Myocyte (in vitro differentiated cells): ENCODE measurements at places on chromosomes 5 and 9.

DNA sequence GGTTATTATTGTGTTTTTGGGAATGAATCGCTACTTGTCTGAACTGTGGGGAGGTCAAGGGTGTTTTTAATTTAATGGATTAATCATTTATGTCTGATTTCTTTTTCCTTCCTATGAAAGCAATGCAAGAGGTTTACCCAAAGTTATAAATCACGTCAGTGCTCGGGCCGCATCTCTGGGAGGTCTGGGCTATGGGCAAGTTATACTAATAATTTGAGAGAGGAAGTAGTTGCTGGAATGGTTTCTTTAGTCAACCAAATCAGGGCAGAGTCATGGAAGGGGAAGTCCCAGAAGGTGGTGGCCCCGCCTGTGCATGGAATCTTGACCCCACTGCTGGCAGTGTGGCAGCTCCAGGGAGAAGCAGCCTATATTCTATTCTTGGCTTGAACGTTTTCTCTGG, 180.2 kb downstream of the HSPA4 start:
- no peak for DNase-seq

DNA sequence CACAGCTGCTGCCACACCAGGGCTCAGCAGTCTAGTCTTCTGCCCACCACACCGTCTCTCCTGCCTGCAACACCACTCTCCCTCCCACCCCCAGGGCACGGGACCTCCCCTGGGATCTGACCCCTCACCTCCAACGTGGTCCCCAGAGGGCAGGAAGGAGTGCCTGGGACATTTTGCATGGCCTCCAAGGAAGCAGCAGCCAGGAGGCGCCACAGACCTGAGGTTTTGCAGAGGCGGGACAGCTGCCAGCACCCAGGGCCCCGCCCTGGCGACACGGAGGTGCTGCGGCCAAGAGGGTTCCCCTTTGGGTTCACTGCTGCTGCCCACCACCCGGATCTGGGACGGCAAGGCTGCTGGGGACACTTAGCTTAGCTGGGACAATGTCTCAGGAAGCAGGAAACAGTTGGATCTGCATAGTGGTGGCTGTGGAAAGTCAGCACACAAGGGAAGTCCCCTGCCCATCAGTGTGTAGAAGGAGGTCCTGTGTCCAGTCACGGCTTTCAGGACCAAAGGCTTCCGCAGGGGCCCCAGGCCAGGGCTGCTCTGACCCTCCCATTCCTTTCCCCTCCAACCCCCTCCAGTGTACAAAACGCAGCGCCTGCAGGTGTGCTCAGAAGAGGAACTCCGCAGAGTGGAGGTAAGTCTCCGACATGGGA, 13.8 kb downstream of the PROP1 start:
- DNase-seq, result peak; percentile 30

- no peak for DNase-seq
Observed at GRCh38 chr5:103207653-103208052, 50.9 kb upstream of the MACIR start.

DNA sequence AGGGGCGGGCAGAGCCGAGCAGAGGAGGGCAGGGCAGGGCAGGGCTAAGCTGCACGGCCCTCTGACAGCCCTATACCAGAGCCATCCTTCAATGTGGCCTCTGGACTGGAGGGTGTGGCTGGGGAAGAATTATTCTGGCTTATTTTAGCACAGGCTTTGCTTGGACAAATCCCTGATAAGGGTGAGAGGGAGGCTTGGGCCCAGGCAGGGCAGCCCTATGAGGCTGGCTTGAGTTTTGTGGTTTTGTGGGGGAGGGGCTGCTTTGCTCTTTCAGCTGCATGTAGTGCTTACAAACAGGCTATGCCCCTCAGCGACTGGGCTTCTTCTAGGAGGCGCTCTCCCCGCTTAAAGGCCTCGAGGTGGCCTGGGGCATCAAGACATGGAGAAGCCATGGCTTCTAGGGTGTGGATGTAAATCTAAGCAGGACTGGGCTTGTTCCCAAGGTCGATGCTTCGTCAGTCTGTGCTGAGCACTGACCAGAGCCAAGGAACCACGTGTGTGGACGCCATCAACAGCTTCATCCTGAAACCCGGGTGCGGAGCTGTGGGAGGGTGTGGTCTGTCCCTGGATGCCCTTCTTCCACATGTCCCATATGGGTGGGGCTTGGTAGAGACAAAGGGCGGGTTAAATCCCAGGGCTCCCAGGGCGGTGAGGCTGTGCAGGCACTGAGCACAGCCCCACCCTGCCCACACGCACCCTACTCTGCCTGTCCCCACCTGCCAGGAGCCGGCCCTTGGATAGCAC, 45.7 kb upstream of the IPPK start:
- peak; percentile 77 for DNase-seq

GRCh38 chr5:31303688-31304087, 110.2 kb downstream of the CDH6 start:
- DNase-seq, result no peak

- no peak for DNase-seq
Observed at GRCh38 chr9:90445391-90445790, 197.2 kb downstream of the DIRAS2 start.

DNA sequence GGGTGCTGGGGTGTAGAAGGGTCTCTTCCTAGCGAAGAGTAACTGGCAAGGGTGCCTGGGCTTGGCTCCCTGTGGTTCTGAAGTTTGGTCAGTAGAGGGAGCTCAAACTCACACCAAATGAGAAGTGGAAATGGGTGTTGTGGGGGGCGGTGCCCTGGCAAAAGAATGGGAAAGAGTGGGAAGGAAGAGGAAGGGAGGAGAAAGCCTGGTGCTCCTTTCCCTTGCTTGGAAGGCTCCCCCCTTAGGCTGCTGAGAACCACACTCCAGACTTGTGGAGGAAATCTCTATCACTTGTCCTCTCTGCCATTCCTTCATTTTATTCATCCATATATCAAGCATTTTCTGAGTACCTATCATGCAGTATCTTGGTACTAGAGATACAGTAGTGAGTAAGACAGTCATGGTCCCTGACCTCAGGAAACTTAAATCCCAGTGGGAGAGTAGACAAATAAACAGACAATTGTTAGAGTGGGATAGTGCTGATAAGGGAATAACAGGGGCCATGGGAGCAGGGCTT, 13.0 kb downstream of the SLC4A9 start:
- DNase-seq, result peak; percentile 75

DNA sequence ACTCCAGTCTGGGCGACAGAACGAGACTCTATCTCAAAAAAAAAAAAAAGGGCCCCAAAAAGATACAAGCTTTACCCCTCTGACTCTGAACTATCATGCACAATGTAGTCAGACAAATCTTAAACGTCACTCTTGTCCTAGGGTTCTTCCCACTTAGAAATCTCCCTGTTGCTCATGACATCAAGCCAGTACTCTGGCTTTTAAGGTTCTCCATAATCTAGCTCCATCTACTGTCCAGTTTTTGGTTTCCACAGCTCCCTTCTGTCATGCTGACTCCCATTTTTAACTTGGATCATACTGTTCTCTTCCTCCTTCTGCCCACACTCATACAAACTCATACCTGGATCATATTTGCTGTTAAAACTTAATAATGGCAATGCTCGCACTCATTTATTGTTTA, 156.7 kb upstream of the TLX3 start:
- peak; percentile 8 for DNase-seq

DNA sequence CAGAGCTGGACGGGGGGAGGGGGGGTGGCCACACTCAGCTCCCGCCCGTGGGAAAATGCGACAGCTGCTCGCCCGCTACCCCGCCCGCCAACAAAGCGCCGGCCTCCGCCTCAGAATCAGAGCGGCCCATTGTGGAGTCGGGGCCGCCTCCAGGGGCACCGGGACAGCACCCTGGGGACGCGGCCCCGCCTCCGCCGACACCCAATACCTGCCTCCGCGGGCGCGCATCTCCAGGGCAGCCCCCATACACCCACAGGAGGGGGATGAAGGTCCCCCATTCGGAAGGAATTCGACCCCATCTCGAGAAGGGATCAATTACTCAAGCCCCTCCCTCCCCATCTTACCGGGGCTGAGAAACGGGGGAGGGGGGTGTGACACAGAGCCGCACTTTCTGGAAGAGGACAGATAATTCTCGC, 1.3 kb downstream of the NOTCH1 start:
- DNase-seq, result peak; percentile 76

DNA sequence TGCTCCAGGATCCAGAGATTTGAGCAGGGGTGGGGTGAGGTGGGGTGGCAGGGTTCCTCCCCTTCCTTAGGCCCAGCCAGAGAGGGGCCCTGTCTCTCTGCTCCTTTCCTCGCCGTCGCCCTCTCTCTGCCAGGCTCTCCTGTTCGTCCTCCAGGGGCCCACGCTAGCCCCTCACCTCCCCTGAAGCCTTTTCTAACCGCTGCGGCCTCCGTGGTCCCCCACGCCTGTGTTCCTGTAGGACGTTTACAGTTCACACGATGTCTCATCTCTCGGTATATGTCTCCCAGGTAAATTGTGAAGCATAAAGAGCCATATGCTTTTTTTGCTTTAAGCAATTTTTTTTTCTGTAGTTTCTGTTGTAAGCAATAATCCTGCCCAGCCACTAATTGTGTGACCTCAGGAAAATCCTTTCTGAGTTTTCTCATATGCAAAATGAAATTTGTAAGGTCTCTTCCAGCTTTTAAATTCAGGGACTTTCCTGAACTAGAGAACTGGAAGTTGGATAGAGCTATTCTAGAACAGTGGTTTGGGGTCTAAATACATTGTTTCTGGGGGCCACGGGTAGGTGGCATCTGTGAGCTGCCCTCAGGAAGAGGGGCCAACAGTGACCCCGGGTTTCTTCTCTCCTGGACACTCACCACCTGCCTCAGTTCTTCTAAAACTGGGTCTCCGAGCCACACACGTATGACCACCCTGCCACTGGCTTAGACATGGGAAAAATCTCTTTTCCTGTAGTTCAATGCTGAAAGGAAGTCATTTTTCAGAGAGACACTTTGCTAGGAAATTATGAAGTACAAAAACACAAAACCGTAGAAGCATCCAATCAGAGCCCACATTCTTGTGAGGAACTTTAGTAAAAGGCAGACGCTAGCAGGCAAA, 50.2 kb upstream of the ZNF366 start:
- DNase-seq, result peak; percentile 26

- no peak for DNase-seq
Observed at GRCh38 chr5:151195622-151196021, 28.3 kb downstream of the CCDC69 start.
